Spleen (tissue), 13 donors: ENCODE measurements at places on chromosomes 4 and X. TPM values are rescaled to one million over a fixed set of nuclear protein-coding genes. Genes with fewer than 3 reads are reported as not detected.

LONRF3 gene
- polyA plus RNA-seq = 0.20 TPM

HPGD gene
- 7.5 TPM for polyA plus RNA-seq

ABCG2 gene
- 0.16 TPM for polyA plus RNA-seq

USP17L22 gene
- not detected for polyA plus RNA-seq

ARHGAP6 gene
- 2.7 TPM for polyA plus RNA-seq

UGT2A1 gene
- polyA plus RNA-seq = not detected

PPEF1 gene
- polyA plus RNA-seq = 0.10 TPM

MRFAP1 gene
- 299 TPM for polyA plus RNA-seq

GPR101 gene
- polyA plus RNA-seq = not detected

TCEAL7 gene
- 2.5 TPM for polyA plus RNA-seq

GRIA2 gene
- 0.02 TPM for polyA plus RNA-seq

CCDC158 gene
- not detected for polyA plus RNA-seq

PAGE5 gene
- polyA plus RNA-seq = 0.50 TPM
